ENCODE measurements at places on chromosomes 3 and 15.

DNA sequence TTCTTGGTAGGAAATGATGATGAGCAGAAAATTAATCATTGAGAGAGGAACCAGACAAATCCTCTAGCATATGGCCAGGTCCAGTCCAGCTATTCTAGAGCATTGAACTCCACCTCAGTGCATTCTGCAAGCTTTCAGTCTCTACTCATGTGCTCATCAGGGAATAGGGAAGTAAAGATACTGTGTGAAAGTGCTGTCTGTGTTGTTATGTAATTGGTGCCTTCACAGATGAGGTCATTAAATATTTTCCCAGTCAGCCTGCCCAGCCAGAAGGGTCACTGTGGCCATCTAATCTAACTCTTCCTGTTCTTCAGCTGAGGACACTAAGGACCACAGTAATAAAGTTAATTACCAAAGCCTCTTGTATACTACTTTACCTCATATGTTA, 28.2 kb downstream of the C3orf62 start:
- peak; percentile 5 for DNase-seq

- no peak for DNase-seq
Measured at GRCh38 chr3:124923833-124924232, 10.7 kb downstream of the MUC13 start.

- no peak for DNase-seq
Measured at GRCh38 chr15:71202712-71203111, 87.4 kb downstream of the THSD4 start.

DNA sequence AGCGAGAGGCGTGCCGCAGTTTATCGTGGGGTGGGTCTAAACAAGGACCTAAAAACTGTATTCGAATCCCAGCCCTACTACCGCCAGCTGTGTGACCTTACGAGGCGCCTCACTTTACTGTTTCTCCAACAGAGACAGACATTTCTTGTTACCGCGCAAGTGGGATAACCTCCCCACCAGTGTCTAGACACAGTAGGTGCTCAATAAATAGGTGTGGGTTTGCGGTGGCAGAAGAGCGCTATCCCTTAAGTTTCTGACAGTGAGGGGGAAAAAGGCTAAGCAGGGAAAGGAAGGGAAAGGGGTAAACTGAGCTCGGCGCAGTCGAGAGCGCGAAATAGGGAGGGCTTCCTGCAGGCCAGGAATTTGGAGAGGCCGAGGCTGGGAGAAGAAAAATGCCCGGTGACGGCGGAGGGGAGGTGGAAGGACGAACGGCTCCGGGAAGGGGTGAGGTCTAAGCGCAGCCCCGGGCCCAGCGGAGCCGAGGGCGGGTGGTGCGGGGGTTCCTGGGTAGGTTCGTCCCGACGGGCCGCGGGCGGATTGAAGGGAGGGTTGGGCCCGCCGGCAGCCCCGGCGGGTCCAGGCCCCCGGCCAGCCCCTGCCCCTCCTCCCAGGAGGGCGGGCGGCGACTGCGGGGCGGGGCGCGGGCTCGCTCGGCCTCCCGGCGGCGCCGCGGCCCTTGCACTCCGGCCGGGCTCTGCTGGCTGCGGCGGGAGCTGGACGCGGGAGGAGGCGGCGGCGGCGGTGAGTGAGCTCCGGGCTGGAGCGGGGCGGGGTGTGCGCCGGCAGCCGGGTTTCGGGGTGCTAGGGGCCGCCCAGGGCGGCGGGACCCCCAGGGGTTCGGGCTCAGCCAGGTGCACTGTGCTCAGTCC, at the start of gene CGNL1:
Gene CGNL1 (plus strand): TSS at position 679 of the 869 bp plus-strand sequence. CDS start 61,495 bp downstream, outside the sequence.
- DNase-seq: no peak

DNA sequence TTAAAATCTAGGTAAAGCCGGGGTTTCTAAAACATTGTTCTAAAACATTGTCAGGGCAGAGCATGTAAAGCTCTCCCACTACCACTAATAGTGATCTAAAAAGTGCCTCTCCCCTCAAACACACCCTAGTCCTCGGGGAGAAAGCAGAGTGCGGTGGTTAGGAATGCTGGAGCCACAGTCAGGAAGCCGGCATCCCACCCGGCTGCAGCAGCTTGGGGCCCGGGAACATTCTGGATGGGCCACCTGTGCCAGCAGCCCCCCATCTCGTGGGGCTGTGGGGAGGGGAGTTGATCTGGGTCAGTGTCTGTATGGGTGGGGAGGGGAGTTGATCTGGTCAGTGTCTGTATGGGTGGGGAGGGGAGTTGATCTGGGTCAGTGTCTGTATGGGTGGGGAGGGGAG, 176.9 kb downstream of the APBA2 start:
- no peak for DNase-seq

GRCh38 chr15:40928821-40929659, at the start of gene DLL4:
TSS of gene DLL4 (plus strand) at chr15:40929340. CDS start at chr15:40929669, 329 bp downstream.
- peak; percentile 34 for DNase-seq

GRCh38 chr15:57537488-57538264, 54.0 kb upstream of the MYZAP start:
- no peak for DNase-seq

- DNase-seq: no peak
Measured at GRCh38 chr3:60743631-60744164, 507.6 kb downstream of the FHIT start.

DNA sequence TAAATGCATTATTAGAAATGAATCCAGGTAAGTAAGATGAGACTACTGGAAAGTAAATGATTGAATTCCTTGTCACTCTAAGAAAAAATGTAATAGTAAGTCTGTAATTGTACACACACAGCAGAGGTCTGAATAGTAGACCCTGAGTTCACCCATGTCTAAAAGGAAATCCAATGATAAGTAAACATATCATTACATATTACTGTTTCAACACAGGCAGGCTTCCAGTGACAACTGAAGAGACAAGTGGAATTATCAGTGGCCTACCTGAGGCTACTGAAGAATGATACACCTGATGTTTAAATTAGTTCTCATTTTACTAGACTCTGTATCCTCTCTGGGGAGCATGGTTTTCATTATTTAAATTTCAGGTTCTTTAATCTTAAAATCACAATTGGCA, 6.2 kb upstream of the CCNL1 start:
- no peak for DNase-seq

- no peak for DNase-seq
Measured at GRCh38 chr15:81888748-81889484, 156.9 kb downstream of the MEX3B start.

DNA sequence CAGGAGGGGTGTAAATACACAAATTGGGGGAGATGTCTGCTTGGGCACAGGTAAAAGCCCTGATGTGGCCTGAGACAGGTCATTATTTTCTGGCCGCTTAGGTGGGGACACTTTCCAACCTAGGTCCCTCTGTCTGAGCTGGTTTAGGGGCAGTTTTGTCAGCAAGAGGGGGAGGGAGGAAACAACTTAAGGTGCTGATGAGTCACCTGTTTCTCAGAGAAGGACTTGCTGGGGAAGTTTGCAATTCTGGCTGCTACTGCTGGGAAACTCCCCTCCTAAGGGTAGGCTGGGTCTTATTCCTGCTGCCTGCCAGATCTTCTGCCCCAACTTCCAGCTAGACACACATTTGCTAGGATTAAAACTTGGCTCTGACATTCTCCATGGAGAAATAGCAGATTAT, 4.8 kb upstream of the RHOV start:
- DNase-seq: no peak

- no peak for DNase-seq
Measured at GRCh38 chr15:64776402-64776786, 1.0 kb upstream of the RBPMS2 start.

GRCh38 chr3:136932978-136933772, 24.6 kb upstream of the IL20RB start:
- DNase-seq: no peak

DNA sequence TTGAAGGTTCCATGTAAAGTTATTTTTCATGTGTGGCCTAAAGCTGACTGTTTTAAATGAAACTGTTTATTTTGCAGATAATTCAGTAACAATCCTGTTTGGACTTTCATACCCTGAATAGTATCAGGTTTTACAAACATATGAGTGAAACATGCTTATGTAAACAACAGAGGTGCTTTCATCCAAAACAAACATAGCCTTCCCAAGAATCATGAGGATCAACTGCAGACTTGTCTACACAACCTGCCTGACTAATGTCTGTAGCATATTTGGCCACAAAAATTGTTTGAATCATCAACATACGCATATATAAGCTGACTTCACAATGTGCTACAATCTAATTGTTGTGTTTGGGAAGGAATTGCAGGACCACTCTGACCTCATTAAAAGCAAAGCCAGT, 190.4 kb downstream of the DIPK2A start:
- DNase-seq: no peak

GRCh38 chr3:62665627-62666437, 209.4 kb downstream of the CADPS start:
- DNase-seq: peak; percentile 6

DNA sequence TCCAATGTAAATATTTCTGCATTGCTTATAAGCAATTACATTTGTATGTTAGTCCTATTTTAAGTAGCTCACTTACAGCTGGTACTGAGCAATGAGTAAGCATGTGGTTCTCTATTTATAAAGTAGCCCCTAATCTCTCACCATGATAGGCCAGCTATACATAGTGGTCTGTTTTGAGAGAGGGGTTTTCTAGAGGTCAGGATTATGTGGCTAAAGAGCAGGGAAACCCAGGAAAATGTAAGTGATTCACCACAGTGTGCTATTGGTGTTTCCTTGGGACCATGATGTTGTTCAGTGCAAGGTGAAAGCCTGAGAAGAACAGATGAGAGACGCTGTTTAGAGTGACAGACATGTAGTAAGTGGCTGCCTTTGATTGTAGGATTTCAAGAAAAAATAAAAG, 26.4 kb downstream of the RBMS3 start:
- no peak for DNase-seq

DNA sequence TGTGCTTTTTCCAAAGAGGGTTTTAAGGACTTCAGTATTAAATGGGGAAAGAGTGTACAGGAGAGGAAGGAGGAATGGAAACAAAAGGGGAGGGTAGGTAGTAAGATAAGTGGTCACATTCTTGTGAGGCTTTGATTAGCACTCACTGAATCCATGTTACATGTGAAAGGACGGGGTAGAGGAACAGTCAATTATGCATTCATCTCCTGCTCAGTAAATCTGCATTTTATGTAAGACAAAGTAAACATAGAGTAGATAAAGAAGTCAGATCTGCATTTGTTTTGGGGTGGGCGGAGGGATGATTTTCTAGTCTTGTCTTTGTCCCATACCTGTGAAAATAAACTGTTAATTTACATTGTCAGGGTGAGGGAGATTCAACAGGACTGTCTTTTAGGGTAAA, 50.8 kb downstream of the SACM1L start:
- no peak for DNase-seq

DNA sequence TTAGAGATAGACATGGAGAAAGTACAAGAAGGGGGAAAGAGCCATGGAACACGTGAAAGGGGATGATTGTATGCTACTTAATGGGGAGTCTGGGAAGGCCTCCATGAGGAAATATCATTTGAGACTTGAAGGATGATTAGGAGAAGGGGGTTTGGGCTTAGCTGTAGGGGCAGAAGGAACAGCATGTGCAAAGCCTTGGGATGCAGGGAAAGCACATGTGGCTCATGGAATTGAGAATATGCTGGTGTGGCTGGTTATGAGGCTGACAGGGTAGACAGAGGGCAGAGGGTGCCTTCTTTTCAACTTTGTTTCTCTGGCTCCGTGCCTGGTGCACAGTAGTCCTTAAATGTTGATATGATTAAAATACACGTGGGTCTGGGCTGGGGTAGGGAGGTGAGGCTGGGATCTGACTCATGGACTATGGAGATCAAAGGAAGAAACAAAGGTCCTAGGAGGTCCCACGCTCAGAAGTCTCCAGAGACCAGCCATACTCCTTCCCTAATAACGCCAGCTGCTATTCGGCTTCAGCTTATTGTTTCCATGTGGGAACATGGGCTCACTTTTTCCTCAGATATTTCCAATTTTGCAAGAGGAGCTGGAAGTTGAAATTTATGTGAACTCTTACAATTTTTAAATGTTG, 1.1 kb downstream of the GTF2E1 start:
- DNase-seq: no peak

- DNase-seq: no peak
Measured at GRCh38 chr15:37339856-37340255, 239.5 kb upstream of the MEIS2 start.

- DNase-seq: no peak
Measured at GRCh38 chr15:79939399-79939798, 31.6 kb downstream of the BCL2A1 start.

- DNase-seq: no peak
Measured at GRCh38 chr3:26484140-26484539, 138.4 kb upstream of the LRRC3B start.

DNA sequence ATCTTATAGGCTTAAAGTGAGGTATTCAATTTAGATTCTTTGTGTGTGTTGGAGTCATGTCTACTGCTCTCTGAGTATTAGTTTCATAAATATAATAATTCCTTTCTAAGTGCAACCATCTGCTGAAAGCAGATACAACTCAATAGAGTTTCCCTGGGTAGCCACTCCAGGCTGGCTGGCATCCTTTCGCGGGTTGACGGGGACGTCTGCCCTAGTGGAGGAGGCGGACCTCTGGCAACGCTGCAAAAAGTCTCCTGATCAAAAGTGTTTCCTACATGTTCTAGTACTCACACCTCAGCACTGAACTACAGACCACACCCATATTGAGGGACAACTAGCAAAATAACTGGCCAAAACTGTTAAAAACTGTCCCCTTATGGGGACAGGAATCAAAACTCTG, 2.5 kb downstream of the MOBP start:
- DNase-seq: no peak

DNA sequence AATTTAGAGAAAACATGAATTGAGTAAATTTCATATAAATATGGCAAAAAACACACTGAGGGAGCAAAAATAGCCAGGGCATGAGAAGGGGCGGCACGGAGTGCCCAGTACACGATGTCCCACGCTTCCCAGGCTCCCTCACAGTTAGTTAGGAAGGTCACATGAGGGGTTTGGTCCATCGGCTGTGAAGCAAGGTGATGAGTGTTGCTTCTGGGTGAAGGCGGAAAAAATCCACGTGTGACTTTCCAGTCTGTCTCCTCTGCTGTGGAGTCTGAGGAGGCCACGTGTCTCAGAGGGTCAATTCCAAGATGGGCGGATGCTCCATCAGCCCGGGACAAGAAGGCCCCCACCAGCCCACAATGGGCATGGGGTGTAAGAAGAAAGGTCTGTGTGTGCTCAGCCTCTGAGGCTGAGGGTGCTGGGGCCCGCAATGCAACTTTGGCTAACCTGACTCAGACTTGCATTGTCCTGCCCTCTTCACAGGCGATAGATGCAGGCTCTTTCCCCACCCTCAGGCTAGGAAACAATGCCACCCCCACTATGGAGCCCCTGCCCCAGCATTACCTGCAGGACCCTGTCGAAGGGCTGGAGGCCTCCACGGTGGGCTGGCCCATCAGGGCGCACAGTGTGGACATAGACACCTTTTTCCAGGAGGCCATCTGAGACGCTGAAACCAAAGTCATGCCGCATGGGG, 45.7 kb downstream of the GRIP2 start:
- DNase-seq: no peak

- DNase-seq: no peak
Measured at GRCh38 chr3:122964811-122965210, 62.8 kb downstream of the SEMA5B start.

DNA sequence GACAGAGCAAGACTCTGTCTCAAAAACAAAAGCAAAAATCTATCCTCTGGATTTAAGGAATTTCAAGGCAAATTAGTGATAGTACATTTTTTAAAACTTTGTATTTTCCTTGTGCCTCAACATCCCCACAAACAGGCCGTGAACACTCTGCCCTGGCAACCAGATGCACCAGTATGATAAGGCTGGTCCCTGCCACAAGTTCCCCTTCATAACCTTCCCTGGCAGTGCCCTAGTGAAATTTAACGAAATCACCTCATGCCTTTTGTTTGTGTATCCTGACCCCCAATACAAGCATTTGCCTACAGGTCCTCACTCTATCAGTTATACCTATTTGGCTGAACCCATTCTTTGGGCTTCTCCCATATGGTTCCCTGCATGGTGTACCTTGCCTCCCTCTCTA, 107.4 kb upstream of the FLNB start:
- no peak for DNase-seq
